ENCODE measurements at places on chromosomes 12 and 14.

DNA sequence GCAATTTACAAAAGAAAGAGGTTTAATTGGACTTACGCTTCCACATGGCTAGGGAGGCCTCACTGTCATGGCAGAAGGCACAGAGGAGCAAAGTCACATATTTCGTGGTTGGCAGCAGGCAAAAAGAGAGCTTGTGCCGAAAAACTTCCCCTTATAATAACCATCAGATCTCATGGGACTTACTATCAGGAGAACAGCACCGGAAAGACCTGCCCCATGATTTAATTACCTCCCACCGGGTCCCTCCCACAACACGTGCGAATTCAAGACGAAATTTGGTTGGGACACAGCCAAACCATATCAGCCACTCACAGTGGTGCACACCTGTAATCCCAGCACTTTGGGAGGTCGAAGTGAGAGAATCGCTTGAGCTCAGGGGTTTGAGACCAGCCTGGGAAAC is 68.5 kb downstream of the FBXL14 start:
- no peak for DNase-seq

DNA sequence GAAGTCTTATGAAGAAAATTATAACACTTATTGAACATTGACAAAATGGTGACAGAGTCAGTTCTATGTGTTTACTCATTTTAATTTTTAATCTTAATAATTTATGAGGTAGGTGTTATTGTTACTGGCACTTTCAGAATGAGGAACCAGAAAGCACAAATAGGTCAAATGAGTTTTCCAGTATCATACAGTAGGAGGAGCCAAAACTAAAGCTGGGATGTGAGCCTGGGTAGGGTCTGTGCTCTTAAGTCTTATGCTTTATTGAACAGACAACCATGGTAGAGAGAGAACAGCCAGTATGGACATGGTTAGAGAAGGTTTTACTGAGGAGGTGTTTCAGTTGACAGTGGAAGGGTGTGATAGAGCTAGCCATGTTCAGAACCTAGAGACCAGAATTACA is 775.7 kb downstream of the TMTC2 start:
- DNase-seq: no peak

DNA sequence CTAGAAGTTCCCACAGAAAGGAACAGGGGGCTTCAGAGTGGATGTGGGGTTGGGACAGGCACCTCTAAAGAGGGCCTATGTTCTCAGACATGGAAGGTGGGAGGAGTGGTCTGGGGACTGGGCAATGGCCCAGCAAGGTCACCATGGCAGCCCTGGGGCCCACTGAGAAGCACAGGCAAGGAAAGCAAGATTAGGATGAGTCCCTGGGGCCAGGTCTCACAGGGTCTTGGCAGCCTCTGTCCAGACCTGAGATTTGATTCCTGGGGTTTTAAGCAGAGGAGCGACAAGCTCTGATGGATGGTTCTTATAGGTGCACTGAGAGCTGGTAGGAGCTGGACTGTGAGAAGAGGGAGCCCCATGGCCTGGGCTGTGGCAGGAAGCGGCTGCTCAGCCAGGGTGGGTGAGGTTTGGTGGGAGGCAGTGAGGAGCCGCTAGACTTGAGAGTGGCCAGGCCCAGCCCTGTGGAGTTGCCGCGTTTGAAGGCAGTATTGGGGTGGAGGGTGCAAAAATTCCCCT is 44.0 kb downstream of the DLK1 start:
- no peak for DNase-seq

DNA sequence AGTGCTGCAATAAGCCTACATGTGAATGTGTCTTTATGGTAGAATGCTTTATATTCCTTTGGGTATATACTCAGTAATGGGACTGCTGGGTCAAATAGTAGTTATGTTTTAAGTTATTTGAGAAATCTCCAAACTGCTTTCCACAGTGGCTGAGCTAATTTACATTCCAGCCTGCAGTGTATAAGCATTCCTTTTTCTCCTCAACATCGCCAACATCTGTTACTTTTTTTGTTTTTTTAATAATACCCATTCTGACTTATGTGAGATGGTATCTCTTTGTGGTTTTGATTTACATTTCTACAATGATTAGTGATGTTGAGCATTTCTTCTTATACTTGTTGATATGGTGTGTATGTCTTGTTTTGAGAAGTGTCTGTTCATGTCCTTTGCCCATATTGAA is 1186.2 kb downstream of the BCL11B start:
- DNase-seq: no peak

- peak; percentile 53 for DNase-seq
Observed at GRCh38 chr12:132724506-132725241, 14.0 kb downstream of the PGAM5 start.

DNA sequence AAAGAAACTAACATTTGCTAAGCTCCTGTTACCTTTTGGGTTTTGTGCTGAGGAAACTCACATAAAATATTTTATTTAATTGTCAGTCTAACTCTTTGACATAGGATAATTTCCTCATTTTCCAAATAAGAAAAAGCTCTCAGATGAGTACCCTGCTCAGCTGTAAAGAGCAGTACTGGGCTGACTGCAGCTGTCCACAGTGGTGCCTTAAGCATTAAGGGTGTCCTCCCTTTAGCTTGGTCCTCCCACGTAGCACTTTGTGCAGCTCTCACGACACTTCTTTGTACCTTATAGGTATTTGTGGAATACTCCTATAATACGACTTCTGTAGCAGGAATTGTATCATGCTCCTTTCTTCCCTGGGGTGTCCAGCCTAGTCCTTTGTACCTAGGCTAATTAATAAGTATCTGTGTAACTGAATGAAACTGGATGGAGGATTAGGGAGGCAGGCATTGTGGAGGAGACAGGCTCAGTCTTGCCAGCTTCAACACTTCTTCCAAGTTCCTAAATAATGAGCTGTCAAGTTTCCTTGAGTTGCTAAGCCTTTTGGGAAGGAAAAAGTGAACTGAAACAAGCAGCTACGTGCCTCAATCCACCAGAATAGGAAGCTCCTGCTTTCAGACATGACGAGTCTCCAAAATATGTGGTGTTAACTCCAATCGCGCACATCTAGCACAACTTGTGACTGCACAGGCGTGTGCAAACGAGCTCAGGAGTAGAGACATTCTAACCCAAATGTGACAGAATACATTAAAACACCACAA is 123.0 kb downstream of the SLC38A4 start:
- no peak for DNase-seq

DNA sequence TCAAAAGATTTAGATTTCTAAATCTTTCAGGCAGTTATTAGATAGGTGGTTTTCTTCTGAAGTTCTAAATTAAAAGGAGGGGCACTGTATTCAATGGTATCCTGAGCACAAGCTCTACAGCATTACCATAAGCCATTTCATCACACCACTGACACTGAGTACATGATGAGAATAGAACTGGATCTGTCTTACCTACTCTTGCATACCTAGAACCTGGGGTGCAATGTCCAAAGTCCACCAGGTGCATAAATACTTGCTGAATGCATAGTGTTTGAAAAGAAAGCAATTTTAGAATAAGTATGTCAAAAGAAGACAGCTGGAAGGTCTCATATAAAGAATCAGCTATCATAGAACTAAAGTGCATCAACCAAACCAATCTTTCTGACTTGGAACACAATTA is 85.5 kb upstream of the ACTN1 start:
- DNase-seq: no peak

DNA sequence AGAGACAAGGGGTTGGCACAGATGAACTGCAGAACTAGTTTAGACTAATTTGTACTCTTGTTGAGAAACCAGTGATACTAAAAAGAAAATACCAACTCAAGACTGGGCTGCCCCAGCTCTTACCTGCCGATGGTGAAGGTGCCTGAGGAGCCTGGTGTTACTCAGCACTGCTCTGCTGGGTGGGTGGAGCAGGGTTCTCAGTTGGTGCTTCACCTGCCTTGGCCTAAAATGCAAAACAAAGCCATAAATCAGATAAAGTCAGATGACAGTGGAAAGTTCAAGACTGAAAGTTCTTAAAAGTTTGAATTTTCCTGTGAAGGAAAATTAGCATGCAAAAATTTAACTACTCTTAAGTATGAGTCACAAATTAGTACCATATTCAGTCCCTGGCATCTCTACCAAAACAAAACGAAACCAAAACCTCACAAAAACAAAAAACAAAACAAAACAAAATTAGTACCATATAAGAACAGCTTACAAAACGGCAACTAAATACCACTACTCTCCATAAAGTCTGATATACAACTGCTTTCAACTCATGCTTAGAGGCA is 21.9 kb downstream of the YBX3 start:
- DNase-seq: no peak

GRCh38 chr14:29937116-29937515 is 9.5 kb upstream of the PRKD1 start:
- DNase-seq: no peak

GRCh38 chr12:27851311-27851710 is 71.3 kb upstream of the MANSC4 start:
- DNase-seq: no peak

DNA sequence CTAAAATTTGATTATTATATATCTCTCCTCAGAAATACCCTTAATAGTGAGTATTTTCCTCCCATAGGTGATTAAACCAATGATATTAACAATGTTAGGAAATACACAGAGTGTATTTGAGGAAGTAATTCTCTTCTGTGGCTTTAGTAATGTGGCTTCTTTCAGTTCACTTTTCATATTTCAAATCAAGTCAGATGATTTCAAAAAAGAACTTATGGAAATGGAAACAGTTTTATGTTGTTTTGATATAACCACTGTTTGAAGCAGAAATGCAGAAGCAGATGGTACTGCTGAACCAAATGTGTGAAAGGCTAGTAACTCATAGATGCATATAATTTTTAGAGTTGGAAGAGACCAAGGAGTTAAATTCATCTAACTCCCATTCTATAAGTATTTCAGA is 1.9 kb upstream of the GPR33 start:
- DNase-seq: no peak

DNA sequence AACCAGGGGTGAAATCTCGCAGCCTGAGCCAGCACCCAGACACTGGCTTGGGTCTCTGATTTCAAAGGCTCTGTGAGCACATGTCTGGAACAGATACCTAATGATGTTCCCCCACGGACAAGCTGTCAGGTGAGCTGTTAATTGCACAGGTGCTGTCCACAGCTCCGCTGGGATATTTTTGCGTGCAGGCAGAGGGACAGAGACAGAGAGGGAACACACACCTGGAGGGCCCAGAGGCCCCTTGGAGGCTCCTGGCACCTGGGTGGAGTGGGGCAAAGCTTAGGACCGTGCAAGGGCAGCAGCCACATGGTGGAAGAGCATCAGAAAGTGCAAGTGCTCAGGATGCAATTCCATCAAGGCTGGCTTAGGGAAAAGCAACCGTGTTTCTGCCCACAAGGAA is 57.3 kb downstream of the ARL6IP4 start:
- DNase-seq: no peak

- peak; percentile 63 for DNase-seq
Observed at GRCh38 chr14:93892923-93893558, 34.1 kb upstream of the FAM181A start.

DNA sequence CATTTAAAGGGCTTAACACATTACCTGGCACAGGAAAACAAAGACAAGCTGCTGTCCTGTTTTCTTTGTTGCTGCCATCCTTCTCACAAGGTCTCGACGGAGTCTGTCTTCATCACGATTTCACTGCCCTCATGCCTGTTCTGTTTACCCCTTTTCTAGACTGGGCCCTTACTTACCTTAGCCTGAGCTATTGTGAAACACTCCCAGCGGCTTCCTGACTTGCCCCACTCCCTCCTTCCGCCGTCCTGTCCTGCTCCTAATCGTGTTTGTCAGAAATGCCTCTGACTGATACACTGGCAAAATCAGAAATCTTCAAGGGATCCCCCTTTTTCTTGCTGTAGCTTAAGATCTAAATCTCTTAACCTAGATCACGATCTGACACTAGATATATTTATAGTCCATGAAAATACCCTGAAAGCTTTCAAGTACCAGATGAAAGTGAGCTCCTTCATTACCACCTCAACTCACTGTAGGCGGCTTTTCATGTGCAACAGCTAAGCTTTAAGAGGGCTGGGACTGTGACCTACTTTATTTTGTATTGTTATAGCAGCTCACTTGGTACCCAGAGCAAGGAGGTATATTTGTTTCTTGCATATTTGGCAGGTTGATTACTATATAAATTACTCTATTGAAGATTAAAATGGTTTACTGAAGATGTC is 32.1 kb downstream of the TECPR2 start:
- DNase-seq: no peak

All from heart left ventricle (tissue), 16 donors.